ENCODE measurements at places on chromosomes 5 and 9.

DNA sequence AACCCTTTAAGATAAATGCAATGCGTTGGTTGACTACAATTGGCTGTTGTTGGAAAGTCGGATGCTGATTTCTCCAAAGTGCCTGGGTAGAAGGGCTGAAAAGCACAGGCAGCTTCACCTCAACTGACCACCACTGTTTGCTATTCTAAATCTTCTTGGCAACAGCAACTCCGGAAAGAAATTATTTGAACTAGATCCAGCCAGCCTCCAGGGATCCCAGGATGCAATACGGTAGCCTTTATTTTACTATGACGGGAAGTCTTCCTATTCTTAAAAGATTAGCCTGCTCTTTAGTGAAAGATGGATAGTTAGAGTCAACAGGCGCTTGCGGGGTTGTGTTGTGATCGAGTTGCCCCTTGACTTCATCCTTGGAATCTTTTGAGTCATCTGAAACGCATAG, 78.6 kb upstream of the KLF9 start:
- DNase-seq, result no peak

GRCh38 chr9:36897478-36897877, 136.6 kb downstream of the PAX5 start:
- DNase-seq, result no peak

- DNase-seq, result peak; percentile 65
Measured at GRCh38 chr9:107734256-107735013, 244.9 kb upstream of the KLF4 start.

DNA sequence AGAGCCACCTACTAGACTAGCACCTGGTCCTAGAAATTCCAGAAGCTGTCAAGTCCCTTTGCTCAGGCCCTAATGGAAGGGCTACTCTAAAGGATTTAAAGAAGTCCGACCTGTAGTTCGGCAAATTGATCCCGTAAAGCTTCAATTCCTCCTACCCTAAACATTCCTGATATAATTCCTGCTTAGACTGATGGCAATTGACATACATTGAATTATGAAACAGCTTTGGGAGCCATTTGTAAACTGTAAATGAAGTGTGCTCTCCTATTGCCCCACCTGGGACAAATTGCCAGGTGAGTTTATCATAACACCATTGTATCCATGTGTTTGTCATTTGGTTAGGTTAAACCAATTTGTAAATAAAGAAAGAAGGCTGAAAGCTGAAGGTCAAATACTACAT, 104.4 kb downstream of the EGFLAM start:
- no peak for DNase-seq

DNA sequence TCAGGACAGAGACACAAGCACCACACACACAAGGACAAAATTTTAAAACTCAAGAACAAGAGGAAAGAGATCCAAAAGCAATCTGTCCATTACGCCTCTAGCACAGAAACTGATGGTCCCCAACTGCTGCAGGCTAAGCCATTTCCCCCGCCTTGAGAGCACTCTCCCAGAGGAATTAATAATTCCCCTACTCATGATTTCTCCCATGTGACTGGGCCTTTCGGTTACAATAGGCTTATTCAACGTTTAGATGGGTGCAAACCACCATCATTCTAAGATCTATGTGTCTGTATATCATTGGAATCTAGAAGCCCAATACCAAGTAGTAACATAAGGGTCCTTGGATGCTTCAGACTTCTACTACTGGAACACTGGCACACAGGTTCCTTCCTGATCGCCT, 18.8 kb downstream of the BRD8 start:
- no peak for DNase-seq

- DNase-seq, result no peak
Measured at GRCh38 chr5:2761921-2762488, 10.5 kb upstream of the IRX2 start.

- no peak for DNase-seq
Measured at GRCh38 chr5:1399737-1400136, 45.5 kb downstream of the SLC6A3 start.

DNA sequence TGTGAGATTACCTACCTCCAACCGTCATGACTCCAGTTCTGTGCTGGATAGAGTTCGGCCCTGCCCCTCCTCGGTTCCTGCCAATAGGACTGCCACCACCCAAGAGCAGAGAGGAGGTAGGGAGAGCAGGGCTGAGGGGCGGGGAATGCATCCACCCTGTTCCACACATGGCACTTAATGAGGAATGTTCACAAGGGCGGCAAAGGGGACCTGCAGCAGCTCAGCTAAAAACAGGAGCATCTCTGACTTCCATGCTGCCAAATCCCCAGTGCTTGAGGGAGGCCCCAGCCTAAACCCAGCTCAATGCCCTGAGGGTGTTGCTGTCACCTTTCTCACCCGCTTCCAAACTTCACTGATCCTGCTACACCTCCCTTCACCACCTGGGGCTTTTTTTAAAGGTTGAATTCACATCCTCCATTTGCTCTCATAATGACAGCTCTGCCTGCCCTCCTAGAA, 7.8 kb upstream of the DELE1 start:
- DNase-seq, result peak; percentile 47

GRCh38 chr9:9912459-9912858, 700.3 kb downstream of the PTPRD start:
- DNase-seq, result no peak

GRCh38 chr5:44506561-44506960, 117.3 kb upstream of the FGF10 start:
- DNase-seq, result no peak

DNA sequence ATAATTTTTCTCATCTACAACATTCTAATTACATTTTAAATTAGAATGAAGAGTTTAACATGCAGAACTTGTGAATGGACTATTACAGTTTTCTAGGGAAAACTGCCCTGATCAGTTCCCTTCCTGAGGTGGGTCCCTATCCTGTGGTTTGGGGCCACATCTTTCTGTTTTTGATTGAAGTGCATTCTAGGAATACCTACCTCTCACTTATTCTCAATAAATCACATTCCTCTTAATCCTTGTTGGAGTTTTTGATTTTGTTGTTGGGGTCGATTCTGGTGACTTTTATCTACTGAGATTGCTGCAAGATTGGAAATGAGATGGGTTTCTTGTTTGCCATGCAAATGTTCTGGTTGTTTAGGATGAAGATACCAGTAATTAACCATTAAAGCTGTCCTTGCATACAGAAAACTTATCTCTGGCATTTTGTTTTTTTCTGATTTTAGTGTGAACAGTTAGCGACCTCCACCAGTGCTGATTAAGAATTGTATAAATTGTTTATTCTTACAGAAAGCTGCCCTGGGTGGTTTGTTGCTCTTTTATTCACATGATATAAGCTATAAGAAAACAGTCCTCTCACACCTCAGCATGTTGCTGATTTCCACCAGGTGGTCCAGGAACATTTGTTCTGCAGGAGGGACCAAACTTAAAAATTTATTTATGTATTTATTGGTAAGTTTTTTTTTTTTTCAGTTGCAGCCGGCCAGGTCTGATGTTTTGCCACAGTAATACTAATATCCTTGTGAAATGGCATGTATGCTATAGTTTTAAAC, 269.9 kb downstream of the FANCC start:
- DNase-seq, result no peak

DNA sequence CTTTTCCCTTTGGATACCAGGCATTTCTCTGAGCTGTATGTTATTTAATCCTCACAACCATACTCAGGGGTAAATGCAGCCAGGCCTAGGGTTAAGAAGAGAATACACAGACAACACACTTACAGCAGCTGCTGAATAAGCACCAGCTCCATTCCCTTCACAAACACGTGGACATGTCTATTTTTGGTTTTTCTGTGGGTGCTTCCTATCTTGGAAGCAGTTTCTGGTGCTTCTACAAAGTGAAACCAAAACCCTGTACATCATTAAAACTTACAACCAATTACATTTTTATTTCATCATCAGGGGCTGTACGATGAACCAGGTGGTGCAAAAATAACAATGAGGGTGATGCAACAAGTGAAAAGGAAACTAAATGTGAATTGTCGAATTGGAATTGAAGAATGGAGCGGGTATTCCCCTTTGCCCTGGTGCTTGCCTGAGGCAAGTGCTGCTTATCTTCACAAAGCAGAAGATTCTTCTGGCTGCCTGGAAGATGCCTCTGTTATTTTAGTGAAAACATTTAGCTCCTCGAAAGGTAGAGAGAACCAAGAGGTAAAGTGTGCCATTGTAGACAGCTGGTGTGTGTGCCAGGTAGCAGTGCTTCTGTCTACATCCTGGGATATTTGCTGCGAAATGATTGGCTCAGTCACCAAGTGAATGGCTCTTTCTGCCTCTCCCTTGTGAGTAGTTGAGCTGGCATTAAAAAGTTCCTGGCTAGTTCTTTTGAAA, 18.6 kb upstream of the IFNB1 start:
- no peak for DNase-seq

- DNase-seq, result no peak
Measured at GRCh38 chr9:125433461-125434011, 171.9 kb downstream of the GAPVD1 start.

- peak; percentile 26 for DNase-seq
Measured at GRCh38 chr5:124451721-124452383, 294.6 kb downstream of the ZNF608 start.

GRCh38 chr9:89513837-89514236, 15.9 kb upstream of the SEMA4D start:
- DNase-seq, result no peak

DNA sequence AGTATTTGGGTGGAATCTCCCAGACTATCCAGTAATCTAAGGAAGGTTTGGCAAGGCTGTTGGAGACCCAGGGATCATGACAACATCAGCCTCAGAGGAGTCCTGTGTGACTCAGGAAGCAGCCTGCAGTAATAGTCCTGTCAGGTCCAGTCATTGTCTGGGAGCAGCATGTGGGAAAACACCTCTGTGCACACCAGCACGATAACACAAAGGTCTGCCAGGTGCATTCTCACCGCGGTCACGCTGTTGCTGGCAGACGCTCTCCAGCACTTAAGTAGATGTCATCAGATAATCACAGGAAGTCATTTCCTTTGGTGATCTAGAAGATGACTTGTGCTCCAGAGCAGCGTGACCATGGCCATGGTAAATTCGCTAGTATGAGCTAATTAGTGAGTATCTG, 99.2 kb upstream of the IQGAP2 start:
- no peak for DNase-seq

DNA sequence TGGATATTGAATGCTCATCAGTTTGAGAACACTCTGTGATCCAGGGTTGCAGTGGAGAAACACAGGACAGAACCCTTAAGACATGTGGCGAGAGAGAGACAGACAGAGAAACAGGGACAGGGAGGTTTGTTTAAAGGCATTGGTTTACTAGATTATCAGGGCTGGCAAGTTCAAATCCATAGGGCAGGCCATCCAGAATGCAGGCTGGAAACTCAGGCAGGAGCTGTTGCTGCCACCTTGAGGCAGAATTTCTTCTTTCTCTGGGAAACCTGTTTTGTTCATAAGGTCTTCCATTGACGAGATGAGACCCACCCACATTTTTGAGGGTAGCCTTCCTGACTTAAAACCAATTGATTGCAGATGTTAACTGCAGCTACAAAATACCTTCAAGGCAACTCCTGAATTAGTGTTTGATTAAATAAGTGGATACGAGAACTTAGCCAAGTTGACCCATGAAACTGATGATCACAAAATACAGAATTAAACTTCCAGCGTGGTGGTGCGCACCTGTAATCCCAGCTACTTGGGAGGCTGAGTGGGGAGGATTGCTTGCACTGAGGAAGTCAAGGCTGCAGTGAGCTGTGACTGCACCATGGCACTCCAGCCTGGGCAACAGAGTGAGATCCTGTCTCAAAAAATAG, 55.9 kb downstream of the NSUN2 start:
- DNase-seq, result no peak

DNA sequence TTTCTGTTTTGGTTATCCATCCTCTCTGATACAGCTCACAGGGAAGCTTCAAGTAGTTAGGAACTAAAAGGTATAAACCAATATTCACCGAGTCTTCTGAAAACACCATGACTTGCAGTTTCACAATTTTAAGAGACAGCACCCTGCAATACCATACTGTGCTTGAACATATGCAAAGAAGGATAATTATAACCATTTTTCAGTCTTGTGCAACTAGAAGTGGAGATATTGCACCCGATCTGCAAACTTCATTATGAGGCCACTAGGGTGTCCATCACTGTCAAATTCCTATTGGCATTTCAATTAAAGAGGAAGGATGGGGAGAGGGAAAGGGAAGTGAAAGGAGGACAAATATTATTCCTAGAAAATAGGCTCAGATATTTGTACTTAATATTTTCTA, 32.4 kb upstream of the CEP120 start:
- no peak for DNase-seq

- DNase-seq, result no peak
Measured at GRCh38 chr5:88667496-88668201, 215.3 kb downstream of the MEF2C start.

DNA sequence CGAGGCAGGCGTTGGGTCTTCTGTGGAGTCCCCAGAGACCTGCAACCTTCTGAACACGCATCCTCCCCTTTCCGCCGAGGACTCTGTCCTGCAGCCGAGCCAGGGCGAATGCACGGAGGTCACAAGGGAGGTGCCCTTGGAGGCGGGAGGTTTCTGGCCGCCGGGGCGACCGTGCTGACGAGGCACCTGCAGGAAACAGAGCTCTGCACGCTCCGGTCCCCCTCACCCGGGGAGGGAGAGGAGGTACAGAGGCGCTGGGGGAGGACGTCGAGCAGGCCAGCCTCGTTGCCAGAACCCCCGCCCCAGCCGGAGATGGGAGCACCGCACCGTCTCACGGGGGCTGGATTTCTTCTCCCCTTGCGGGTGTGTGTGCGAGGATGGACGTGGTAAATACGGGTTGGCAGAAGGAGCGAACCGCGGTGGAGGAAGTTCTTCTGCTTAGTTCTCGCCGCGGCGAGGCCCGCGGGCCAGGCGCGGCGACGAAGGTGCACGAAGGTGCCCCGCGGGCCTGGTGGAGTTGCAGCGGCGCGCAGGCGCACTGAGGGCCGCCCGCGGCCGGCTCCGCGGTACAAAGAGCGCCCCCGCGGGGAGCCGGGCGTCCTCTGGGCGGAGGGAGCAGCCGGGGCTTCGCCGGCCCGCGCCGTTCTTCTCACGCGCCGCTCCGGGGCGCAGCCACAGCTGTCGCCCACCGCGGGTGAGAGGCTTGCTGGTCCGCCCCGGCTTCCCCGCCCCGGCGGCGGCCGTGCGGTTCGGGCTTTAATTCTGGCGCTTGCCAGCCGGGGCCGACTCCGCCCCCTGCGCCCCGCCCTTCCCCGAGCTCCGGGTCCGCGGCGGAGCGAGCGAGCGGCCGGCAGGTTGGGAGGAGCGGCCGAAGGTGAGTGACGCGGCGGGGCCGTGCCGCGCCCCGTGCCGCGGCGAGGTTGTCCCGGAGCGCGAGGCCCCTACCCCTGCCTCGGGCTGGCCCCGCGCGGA, 289.5 kb downstream of the DOCK8 start:
- DNase-seq, result peak; percentile 91

DNA sequence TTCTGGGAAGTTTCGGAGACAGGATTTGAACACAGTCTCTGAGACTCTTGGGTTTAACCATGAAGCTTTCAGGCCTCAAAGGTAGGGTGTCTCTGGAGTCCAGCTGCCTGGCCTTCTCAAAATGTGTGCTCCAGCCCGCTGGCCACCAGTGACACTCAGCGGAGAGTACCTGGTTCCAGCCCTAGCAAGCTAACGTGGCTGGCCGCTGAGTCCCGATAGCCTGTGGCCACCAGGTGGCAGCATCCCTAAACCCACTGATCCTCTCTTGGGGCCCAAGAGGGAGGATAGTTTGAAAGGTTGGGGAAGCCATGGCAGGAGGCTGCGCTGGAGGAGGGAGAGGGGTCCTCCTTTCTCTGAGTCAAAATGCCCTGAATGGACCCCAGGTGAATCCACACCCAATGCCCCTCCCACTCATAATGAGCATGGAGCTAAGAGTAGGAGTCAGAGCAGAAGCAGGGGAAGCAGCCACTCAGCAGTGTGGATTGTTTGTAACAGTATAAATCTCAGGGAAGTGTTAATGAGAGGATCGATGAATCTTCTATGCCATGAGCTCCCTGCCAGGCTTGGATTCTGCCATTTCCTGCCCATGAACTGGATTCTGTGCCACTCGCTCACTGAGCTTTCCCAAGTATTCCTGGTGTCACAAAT, 5.4 kb upstream of the TIFAB start:
- peak; percentile 72 for DNase-seq

Data from left ventricle myocardium superior (tissue), 1 donor.